ENCODE measurements at places on chromosomes 2 and 18.

- DNase-seq: no peak
Observed at GRCh38 chr2:174597009-174597344, 627 bp downstream of the WIPF1 start.

- DNase-seq: no peak
Observed at GRCh38 chr2:142323206-142323605, 192.4 kb upstream of the LRP1B start.

- no peak for DNase-seq
Observed at GRCh38 chr18:9421901-9422327, 53.4 kb upstream of the RALBP1 start.

DNA sequence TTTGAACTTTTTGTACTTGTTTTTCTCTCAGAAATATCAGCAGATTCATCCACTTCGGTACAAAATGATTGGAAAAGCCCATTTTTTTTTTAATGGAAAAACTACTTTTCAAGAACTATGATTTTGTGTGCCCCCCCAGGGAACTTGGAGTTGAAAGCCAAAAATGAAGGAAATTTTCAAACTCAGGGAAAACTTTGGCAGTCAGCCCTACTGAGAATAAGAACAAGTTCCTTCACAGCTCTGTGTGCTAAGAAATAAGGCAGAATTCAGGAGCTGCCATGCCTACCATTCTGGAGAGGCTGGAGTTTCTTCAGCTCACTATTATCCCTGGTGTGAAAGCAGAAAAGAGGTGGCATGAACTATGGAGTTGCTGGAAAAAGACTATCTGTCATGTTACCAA lies 226.0 kb upstream of the SLC35G4 start:
- peak; percentile 76 for DNase-seq

DNA sequence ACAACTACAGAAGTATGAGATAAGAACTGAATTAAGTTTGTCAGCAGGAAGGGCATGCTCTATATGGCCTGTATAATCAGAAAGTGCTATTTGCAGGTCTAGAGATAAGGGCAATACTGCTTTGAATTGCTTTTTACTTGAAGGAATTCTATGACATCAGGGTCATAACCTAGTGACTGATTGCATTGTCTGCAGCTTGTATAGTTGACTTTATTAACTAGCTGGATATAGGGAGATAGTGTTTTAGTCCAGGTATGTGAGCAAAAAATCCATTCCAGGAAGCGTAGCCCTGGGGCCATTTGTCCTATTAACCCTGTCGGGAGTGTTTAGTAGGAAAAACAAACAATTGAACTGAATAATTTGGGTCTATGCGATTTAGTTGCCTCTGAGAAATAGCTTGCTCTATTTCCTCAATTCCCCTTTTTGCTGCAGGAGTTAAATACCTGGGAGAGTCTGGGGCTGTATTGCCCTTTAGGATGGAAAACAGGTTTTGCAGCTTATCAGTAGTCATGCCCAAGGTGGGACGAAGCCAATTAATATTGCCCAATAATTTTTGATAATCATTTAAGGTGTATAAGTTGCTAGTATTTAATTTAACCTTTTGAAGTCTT lies 30.0 kb downstream of the HTR2B start:
- no peak for DNase-seq

- no peak for DNase-seq
Observed at GRCh38 chr18:46542545-46542944, 114.5 kb downstream of the LOXHD1 start.

DNA sequence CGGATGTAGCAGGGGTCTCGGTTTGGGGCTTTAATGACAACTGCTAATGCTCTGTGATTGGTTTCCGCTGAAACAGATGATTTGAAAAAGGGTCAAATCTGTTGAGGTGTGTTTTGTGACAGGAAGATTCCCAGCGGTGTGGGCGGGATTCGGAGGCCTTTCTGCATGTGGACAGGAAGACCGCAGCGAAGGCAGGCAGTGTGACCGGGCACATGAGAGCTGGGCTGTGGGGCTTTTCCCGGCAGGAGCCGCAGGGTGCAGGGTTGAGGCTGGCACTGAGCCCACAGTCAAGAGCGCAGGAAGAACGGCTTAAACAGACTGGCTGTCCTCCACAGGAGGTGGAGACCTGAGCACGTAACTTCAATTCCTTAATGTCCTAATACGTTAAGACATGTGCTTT lies 180.0 kb upstream of the TPO start:
- DNase-seq: no peak

GRCh38 chr2:85455552-85456090 lies 37.1 kb downstream of the SH2D6 start:
- DNase-seq: no peak

GRCh38 chr18:8681196-8681595 lies 24.2 kb upstream of the MTCL1 start:
- DNase-seq: no peak

GRCh38 chr2:32284321-32284720 lies 6.6 kb downstream of the YIPF4 start:
- DNase-seq: no peak

DNA sequence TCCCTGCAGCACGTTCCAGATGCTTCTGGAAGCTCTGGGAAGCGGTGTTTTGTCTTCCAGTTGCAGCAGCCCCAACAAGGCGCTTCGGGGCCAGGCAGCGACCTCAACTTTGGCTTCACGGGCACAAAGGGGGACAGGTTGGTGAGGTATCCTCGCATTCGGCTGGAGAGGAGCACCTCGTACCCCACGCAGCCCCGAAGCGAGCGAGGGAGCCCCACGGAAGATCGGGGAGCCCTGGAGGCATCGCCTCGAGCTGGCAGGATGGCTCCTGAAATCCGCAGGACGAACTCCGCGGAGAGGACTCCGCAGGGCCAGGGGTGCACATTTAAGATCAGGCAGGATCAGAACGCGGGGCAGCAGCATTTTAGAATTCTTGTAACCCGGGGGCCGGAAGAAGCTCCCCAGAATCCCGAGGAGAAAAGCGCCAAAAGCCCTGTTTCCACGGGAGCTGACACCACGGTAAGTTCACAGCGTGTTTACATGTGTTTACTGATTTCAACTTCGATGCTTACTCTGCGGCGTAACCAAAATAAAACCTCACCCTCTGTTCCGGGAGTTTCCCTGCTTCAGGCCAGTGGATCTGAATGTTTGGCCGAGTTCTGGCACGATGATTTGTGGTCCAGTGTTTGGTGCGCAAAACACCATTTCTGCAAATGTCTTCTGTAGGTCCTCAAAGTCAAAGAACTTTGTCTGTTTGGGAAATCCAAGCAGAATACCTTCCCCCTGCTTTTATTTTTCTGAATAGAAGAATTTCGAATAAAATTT lies 212.5 kb downstream of the NEDD4L start:
- DNase-seq: no peak

GRCh38 chr2:212194396-212194795 lies 344.2 kb downstream of the ERBB4 start:
- no peak for DNase-seq

DNA sequence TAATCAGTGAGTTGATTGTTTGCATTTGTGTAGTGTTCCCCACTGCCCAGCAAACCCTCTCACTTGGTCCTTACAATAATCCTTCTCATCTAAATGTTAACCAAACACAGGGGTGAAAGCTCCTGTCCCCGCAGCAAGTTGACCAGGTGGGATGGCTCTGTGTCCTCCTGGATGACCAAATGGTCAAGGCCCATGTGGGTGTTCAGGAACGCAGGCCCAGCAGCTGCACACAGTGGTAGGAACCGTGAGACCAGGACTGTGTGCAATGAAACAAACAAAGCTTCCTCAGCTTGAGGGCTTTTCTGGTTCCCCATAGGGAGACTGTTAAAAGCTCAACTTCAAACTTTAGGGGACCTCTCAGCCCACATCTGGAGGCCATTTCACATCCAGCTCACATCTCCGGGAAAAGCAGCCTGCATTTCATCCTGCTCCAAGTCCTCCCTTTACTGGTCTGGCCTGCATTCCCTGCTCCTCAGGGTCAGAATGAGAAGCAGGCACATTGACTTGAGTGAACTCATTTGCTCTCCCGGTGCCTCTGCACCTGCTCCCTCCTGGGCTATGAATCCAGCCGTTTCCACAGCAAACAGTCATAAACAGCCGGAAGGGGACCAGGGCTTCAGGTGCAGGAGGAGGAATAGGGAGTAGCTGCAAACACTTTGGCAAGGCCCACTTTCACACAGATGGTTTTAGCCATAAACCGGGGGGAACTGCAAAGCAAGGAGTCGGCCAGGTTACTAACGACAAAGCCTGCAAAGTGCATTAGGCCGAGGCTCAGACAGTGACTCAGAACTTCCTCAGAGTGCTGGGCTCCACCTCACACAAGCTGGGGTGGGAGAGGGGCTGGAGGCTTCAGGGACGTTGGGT lies 144.7 kb downstream of the CAPN13 start:
- DNase-seq: peak; percentile 91

DNA sequence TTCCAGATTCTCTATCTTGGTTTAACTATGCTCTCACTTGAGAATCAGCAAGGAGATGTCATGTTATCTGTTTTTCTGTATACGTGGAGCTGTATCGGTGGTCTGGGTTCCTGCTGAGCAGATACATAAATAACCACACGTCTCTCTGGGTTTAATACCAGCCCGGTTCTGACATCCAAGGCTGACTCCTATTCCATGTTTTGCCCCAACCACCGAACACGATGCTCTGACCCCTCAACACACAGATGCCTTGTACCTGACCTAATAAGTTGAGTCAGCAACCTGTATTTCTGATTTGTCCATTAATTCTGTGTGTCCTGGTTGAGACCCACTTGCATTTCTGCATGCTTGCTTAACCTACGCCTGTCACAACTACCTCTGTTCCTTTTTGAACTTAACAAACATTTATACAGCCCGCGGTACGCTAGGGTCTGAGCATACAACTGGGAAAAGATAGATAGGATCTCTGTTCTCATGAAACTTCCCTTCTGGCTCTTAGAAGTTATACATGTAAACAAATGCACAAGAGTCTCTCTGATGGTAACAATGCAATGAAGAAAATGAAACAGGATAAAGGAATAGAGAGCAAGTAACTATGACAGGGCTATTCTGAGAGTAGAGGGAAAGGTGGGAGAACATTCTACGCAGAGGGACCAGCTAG lies 480.4 kb downstream of the PARD3B start:
- no peak for DNase-seq

DNA sequence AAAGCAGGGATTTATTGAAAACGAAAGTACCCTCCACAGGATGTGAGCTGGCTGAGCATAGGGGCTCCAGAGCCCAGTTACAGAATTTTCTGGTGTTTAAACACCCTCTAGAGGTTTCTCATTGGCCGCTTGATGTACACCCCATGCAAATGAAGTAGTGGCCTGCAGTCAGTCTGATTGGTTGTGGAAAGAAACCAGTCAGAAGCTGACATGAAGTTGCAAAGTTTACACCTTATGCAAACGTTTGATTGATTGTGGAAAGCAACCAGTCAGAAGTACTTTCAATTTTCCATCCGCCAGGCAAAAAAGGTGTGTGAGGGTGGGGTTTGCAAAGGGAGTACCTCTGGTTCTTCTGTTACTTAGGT lies 62.3 kb downstream of the VWA3B start:
- DNase-seq: no peak

DNA sequence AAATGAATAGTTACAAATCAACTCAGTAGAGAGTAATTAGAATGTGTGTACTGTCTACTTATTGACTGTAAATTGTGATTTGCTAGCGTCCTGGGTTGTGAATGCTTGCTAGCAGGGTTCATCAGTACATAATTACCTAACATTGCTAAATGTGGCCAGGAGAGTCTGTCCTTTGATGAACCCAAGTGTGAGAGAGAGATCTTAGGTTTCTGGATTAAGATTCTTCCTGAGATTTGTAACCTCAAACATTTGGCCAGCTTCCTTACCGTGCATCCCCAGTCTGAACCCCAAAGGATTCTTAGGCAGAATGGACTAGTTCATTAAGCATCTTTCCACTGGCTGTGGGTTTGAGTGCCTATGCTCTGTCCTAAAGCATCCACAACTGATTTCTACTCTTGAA lies 84.0 kb upstream of the ITPRID2 start:
- no peak for DNase-seq

DNA sequence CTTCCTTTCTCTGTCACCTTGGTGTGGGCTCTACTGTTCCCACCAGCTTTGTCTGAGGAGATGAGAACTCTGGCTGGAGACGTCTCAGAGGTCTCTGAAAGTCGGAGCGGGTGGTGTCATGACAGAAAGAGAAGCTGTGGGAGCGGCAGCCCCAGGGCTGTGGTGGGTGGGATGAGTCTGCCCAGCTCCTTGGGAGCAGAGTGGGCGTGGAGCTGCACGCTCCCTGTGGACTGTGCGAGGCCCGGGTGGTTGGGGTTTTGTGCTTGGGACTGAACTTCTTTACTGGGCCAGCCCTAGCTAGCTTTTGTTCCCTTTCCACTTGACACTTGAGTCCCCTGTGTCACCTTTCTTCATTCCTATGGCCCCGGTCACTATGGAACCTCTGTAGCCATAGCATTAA lies 10.4 kb downstream of the TOGARAM2 start:
- no peak for DNase-seq

DNA sequence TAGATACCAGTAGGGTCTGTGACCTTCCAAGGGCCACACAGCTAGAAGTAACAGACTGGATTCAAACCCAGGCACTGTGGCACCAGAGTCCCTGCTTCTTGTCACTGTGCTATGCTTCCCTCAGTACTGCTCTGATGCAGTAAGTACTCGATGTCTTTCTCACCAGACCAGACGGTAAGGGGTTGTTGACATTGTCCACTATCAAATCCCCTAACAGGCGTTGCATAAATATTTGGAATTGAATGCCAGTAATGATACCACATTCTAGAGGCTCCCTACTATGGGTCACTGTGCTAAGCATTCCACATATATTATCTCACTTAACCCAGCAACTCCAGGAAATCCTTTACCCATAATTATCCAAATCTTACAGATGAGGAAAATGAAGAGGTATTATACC lies 223.1 kb downstream of the C1D start:
- DNase-seq: no peak

DNA sequence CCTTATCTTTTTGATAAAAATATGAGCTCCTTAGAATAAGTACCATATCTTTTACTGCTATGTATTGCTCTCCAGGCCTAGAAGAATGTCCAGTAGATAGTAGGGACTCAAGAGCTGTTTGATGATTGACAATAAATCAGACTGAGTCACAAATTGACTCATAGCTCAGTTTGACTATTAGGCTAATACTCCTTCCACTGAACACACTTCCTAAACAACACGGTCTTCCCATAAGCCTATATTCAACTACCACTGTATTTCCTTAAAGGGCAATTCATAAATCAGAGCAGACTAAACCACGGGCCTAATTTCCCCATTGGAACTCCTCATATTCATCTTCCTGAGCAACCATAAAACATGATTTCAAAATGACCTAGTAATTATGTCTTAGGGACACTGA lies 258.5 kb downstream of the ALK start:
- DNase-seq: no peak

DNA sequence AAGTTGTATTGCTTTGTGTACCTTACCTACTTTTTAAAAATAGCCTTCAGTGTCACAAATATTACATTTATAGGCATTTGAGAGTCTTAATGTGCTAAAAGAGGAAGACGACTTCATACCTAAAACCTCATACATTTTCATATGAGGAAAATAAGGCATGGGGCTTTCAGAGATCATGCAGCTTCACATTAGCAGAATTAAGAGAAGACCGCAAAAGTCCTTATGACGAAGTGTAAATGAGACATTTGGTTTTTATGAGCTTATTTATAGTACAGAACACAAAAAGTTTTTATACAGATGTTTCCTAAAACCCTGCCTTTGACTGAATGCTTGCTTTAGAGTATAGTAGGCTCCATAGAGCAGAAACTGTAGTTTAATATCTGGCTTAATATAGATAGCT lies 10.1 kb upstream of the CCDC138 start:
- no peak for DNase-seq

All from muscle of arm (tissue), 14 donors.